ENCODE measurements at places on chromosomes 7 and 10.

DNA sequence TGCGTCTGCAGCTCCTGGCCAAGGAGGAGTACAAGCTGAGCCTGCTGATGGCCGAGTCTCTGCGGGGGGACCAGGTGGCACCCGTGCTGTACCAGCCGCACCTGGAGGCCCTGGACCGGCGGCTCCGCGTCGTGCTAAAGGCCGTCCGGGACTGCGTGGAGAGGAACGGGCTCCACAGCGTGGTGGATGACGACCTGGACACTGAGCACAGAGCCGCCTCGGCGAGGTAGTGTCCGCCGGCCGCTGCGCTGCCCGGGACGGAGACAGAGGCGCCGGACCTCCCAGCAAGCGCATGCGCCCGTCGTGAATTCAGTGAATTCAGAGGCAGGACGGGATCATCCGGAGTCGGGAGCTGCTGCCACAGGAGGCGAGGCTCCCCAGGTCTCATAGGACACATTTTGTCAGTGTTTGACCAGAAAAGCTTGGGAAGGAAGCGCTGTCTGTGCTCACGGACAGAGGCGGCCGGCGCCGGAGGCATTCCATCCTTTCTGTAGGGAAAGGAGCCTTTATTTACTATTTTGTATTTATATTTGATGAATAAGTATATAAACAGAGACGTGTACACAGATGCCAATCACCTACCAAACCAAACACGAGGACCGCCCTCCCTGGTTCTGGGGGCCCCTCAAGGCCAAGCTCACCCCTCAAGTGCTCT is 30.1 kb upstream of the FOXL3 start:
- no peak for DNase-seq

- DNase-seq: peak; percentile 28
Observed at GRCh38 chr10:95290461-95291364, at the start of gene PDLIM1. Gene PDLIM1 (minus strand): TSS chr10:95291003. CDS start chr10:95290915, 88 bp downstream.

DNA sequence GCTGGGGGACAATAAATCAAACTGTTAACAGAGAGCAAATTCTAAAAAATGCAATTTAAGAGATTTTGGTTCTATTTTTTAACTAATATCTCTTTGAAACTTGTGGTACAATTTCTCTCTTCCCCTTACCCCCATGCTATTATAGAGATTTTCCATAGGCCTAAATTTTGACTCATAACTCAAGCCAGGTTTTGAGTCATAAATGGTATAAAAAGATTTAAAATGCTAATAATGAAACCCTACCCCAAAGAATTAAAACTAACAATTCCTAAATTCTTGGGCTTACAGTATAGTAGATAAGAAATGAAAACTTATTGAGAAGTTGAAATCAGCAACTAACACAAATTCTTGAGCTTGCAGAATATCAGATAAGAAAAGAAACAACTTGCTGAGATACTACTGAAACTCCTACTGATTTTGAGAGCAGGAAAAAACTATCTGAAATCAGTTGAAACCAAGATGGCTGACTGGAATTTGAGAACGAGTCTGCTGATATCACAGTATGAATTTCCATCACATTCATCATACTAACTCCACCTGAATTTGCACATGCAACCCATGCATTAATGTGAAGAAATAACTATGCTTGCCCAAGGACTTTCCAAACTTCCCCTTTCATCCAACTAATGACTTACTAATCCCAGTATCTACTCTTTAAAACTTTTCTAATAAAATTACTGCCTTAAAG is 36.3 kb downstream of the POT1 start:
- DNase-seq: no peak

GRCh38 chr7:21777921-21778320 is 167.8 kb downstream of the CDCA7L start:
- DNase-seq: no peak

DNA sequence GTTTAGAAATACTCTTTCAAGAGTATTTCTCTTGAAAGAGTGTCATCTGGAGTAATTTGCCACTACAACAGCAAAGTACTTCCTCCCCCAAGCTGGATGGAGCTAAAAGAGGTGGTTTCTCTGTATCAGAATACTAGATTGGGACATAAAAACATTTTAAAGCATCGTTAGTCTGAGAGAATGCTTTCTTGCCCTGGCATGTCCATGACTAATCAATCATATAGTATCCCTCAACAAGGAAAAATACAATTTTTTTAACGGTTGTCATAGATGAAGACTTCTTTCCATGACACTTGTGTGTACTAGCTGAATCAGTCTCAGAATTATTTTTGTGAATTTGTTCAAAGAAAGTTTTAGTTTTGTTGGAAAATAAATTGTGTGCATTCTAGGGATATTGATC is 237.9 kb downstream of the NEBL start:
- DNase-seq: no peak

GRCh38 chr7:9242636-9243035 is 809.2 kb downstream of the NXPH1 start:
- DNase-seq: no peak

DNA sequence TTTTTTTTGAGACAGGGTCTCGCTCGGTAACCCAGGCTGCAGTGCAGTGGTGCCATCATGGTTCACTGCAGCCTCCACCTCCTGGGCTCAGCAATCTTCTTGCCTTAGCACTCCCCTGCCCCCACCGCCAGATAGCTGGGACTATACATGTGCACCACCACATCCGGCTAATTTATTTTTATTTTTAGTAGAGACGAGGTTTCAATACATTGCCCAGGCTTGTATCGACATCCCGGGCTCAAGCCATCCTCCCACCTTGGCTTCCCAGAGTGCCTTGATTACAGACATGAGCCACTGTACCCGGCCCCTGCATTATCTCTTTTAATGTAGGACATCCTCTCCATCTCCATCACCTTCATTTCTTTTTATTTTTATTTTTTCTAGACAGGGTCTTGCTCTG is 213.3 kb downstream of the CUX1 start:
- no peak for DNase-seq

DNA sequence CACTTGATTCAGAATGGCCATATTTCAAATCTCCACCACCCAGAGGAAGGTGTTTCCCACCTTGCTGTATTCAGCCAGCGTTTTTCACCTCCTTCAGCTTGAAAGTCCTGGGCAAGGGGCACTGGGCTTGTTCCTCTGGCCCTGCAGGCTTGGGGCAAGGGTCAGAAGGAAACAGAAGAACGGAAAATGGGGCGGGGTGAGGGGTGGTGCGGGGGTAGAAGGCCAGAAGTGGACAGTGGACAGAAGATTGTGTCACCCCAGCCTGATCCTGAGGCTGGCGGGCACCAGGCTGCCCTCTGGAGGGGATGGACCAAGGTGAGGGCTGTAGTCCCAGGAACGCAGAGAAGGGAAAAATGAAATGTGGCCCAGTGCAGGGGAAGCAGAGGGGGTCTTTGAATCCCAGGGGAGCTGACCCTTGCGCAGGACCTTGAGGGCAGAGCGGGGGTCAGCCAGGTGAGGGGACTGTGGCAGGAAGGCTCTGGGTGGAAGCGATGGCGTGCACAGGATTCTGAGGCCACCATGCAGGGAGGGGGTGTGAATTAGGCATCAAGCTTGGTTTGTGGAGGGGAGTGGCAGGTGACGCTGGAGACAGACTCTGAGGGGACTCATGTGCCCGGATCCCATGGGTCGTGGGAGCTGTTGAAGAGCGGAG is 23.0 kb downstream of the TMEM120A start:
- no peak for DNase-seq

DNA sequence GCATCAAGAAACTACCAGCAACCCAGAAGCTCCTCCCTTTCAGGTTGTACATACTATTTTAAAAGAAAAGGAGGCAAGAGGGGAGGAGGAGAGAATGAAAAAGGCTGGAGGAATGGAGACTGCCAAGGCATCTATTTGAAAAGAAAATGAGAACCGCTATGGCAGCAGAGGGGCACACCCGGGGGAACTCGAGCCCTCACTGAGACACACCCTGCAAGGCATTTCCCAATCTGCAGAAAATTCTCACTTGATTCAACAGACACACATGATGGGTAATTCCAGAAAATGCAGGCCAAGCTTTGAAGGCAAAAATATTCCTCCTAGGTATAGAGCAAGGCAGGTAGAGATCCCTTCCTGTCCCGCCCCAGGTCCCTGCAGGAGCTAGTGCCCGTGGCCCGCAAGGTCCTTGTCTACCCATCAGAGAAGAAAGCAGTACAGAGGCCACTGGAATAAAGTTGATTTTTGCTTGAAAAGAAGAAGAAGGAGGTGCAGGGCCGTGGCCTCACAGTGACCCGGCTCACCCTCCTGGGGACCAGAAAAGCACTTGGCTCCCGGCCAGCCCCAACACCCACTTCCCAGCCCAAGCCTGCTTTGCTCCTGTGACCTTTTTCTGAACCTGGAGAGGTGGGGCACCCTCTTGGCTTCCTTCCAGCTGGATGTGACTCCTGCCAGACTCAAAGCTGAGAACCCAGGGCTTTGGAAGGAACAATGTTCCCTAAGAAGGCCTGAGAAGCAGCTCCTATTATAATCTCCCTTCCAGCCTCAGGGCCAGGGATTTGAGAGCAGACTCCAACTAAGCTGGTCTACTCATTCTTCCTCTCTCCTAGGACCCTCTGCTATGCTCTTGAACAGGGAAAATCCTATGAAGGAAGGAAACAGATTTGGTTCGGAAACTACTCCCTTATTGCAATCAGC is 6.2 kb upstream of the PIK3CG start:
- no peak for DNase-seq

DNA sequence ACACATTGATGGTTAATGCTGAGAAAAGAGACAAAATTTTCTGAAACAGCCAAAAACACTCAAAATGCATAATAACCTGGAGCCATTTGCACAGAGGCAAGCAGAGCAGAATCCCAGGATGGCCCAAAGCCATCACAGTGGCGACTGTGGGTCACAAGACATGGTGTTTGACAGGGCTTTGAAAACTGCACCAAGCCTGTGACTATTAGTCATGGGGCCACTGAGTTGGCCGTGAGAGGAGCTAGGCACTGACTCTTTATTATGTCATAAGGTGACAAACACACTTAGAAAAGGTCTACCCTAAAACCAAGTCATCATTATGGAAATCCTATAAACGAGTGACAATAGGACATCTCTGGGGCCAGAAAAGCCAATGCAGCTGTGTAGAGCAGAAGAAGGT is 23.9 kb downstream of the DRGX start:
- DNase-seq: no peak

GRCh38 chr10:128124813-128125403 is 1.3 kb downstream of the MKI67 start:
- DNase-seq: no peak

DNA sequence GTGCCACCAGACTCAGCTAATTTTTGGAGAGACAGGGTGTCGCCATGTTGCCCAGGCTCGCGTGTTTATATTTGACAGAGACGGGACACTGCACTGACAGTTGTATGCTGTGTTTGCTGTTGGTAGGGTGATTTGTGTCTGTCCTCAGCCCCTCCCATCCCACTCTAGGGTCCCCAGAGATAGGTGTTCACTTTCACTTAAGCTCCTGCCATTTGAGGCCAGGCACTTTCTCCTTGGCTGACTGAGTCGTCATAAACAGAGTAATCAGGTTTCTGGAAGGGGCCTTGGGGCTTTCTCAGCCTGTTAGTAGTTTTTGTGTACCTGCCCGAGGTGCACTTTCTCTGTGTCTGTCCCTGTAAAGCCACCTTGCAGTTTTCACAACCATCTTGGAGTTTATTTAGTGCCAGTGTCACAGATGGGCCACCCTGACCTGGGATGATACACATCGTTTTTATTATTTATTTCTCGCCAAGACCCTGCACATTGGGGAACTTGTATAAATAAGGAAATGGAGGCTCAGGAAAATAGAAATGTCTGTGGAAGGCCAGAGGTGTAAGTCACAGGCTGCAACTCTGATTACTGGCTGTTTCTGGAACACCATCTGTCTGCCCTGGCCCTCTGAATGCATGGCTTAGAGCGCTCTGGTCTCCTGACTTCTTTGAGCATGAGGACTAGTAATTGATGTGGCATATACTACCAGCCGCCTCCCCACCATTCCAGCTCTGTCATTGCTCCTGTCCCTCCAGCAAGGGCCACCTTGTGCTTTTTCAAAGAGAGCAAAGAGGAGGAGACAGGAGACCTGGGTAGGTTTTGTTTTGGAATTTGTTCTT is 81.9 kb upstream of the PDCD4 start:
- DNase-seq: no peak

- no peak for DNase-seq
Observed at GRCh38 chr10:114035791-114036190, 7.9 kb upstream of the ADRB1 start.

DNA sequence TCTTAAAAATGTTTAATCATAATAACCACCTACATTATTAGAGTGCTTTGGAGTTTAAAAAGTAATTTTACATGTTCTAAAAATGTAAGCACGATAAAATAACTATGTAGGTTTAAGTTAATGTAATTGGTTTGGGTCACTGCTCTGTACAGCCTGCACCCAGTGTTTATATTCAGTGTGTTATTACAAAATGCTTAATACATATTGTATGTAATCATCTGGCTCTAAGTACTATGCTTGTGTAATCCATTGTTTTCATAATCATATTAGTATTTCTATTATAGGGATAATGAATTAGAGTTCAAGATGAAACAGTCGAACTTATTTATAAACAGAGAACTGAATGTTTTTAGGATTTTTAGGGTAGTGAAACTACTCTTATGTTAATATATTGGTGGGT is 13.1 kb downstream of the RPA3 start:
- DNase-seq: no peak

- DNase-seq: no peak
Observed at GRCh38 chr7:51238981-51239495, 77.6 kb downstream of the COBL start.

- DNase-seq: no peak
Observed at GRCh38 chr7:195010-195829, 2.8 kb downstream of the FAM20C start.

- DNase-seq: no peak
Observed at GRCh38 chr7:131919920-131920709, 363.7 kb upstream of the PODXL start.

DNA sequence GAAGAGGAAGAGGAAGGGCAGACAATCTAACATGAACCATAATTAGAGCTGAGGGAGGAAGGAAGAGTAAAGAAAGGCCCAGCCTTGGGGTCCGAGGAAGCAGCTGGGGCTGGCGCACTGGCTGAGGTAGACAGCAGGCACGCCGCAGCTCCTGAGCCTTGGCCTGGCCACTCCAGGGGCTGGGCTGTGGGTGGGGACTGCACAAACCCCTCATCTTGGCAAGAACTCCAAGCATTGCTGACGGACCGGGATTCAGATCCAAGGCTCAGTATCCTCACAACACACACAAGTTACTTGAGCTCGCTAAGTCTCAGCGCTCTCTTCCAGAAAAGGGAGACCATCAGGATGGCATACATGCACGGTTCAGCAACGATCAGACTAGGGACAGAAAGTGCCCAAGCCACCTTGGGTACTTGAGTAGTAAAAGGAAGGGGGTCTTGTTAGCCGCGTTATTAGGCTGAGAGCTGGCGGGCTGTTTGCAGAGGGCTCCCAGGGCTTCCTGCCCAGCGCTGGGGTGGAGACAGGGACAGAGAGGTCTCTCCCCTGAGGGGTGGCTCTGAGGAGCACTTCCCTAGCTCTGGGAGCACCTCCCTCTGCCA is 4.5 kb downstream of the TNS3 start:
- DNase-seq: no peak

Data from cortex of kidney (tissue), 1 donor.